T-cell (primary cell): ENCODE measurements at places on chromosomes 2 and 18.

GRCh38 chr18:53798516-53798915 is 426.0 kb downstream of the MBD2 start:
- no peak for DNase-seq

DNA sequence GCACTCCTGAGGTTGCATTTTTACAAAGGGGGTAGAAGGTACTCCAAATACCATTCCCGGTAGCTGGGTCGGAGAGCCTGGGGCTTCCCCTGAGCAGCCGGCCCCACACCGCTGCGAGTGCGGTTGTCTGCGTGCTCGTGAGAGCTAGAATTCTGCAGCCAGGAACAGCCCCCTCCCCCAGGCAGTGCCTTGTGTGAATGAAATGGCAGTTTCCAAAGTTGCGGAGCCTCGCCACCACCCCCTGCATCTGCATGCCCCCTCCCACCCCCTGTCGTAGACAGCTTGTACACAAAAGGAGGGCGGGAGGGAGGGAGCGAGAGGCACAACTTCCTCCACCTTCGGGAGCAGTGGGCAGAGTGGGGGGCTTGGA is 1.1 kb downstream of the MYCN start:
- DNase-seq, result no peak

GRCh38 chr2:176067589-176068418 is 16.0 kb downstream of the EVX2 start:
- DNase-seq, result no peak

DNA sequence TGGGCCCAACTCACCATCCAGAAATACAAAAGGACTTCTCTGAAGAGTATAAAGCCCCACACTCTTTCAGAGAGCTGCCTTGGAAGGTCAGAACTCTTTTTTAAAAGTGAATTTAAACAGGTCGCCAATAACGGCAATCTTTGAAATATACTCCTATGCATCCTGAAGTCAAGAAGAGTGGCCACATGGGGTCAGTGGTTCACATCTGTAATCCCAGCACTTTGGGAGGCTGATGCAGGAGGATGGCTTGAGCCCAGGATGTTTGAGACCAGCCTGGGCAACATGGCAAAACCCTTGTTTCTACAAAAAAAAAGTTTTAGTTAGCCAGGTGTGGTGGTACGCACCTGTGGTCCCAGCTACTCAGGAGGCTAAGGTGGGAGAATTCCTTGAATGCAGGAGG is 68.1 kb upstream of the FZD7 start:
- no peak for DNase-seq

DNA sequence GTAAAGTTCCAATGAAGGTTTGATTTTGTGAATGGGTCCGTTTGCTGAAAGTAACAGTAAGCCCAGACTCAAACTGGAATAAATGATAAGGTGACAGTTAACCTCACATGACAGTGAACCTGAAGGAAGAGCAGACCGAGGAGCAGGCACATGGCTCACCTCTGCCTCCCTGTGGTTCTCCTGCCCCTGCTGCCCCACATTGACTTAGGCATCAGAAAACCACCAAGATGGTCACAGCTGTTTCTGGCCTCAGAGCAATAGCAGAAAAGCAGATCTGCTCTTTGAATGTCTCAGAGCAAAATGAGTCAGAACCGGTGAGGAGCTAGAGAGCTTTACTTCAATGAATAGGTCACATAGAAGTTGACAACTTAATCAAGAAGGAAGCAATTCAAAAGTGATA is 487.6 kb downstream of the METTL4 start:
- DNase-seq, result no peak

DNA sequence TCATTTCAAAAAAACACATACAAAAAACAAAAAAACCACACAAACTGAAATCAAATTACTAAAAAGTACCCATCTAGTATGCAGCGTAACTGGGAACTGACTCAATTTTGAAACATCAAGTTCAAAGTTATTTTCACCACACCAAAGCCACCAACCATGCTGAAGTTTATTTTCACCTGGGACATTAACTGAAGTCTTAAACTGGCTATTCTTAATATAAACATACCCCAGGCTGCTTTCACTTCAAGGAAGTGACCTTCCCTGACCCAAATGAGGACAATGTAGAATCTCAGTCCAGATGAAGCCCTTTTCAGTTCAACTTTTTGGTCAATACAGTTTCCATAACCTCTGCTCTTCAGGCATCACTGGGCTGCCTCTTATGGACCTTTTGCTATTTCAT is 84.6 kb downstream of the PIGN start:
- no peak for DNase-seq

- DNase-seq, result no peak
These were observed 603.7 kb downstream of the ARHGAP15 start for GRCh38 chr2:143732871-143733270.

GRCh38 chr2:215793747-215794595 is 219.4 kb downstream of the MREG start:
- no peak for DNase-seq

GRCh38 chr18:55794288-55795052 is 206.5 kb upstream of the TCF4 start:
- no peak for DNase-seq

DNA sequence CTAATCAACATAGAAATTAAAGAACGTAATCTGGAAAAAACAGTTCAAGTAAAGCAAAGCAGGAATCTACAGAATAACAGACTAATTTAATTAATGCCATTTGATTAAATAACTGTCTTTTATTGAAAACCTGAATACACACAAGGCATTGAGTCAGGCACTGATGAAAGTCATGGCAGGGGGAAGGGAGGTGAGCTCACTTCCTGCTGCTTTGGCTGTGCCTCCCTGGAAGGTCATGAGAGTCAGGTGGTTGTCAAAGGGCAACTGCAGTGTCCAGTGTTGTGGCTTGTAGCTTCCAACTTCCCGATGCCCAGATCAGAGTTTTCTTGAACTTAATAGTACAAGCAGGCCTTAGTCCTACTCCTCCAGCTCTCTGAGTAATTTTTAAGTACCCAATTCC is 180.9 kb downstream of the PID1 start:
- no peak for DNase-seq

DNA sequence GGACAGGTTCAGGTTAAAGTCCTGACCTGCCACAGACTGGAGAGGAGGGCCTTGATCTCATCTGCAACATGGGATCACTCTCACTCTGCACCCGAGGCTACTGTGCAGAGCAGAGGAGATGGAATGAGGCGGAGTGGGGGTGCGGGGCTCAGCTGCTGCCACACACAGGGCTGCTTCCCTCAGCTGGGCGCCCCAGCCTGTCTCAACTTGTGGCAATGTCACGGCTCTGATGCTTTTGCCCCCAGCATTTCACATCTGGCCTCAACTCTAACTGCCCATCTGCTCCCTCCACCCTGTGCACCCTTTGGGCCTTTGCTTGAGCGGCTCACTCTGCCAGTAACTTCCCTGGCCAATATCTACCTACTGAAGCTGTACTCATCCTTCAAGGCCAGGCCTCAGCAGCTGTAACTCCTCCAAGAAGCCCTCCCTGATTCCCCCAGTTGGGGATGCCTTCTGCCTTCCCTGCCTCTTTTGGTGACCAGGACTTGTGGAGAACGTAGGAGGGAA is 70.3 kb downstream of the POLR1A start:
- DNase-seq, result no peak

DNA sequence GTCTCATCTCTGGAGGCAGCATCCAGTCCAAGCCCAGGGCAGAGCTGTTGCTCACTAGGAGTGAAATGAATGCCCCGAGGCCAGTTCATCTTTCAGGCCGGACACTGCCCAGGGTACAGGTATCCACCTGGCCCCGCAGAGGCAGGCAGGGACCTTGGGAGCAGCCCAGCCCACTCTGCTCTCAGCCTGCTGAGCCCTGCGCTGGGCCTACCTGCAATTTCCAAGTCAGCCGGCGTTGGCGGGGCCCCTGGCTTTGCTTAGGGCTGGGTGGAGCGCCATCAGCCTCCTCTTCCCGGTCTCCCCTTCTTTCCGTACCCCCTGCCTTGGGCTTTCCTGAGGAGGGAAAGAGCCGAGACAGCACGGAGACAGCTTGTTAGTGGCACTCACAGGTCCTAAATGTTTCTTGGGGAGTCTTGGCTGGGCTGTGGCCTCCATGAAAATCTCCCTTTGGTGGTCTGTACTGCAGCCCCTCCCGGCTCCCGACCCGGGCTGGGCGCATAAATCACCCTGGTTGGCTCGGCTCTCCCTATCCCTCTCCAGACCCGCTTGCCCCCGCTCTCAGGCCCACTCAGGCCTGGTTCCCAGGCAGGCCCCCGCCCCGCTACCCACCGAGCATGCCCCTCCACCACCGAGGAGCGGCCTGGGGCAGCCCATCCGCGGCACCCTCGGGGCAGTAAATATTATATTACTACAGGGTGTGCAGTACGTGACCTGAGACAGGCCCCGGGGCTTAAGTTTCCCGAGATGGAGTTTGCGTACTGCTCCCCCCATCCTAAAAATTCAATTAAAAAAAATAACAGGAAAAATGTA is 106.7 kb downstream of the DYSF start:
- DNase-seq, result no peak

- DNase-seq, result no peak
These were observed 22.0 kb downstream of the SAG start for GRCh38 chr2:233329489-233330135.

GRCh38 chr2:203798296-203799087 is 69.1 kb upstream of the CTLA4 start:
- no peak for DNase-seq

GRCh38 chr2:187900021-187900420 is 345.8 kb upstream of the TFPI start:
- DNase-seq, result no peak

GRCh38 chr2:111952871-111953452 is 54.6 kb downstream of the MERTK start:
- DNase-seq, result no peak

DNA sequence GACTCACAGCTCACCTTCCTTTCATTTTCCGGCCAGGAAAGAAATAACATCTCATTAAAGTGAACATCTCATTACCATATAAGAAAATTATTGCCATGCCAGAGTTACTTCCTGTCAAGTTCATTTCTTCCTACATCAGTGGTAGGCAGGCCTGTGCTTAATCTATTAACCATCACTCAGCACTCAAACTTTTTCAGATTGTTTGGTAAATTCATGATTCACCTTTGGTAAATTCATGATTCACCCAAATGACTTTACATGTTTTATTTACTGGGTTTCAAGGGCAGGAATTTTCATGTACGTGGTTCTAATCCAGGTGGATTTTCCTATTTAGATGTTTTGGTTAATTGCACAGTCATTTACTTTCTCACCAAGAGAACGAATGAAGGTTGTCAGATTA is 116.5 kb downstream of the CSRNP3 start:
- no peak for DNase-seq

DNA sequence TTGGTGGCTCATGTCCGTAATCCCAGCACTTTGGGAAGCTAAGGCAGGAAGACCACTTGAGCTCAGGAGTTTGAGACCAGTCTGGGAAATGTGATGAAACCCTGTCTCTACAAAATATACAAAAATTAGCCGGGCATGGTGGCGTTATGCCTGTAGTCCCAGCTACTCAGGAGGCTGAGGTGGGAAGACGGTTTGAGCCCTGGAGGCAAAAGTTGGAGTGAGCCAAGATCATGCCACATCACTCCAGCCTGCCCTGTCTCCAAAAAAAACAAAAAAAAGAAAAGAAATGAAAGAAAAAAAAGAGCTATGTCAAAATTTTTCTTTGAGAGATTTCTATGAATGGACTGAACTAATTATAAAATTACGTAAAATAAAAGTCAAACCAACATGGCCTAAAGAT is 34.7 kb downstream of the ROCK2 start:
- no peak for DNase-seq

GRCh38 chr2:84919885-84920580 is 14.6 kb downstream of the TMSB10 start:
- no peak for DNase-seq

GRCh38 chr18:48304906-48305693 is 104.1 kb downstream of the ZBTB7C start:
- no peak for DNase-seq

- DNase-seq, result no peak
These were observed 5.6 kb downstream of the KLF7 start for GRCh38 chr2:207160115-207160514.

- no peak for DNase-seq
These were observed 1141.8 kb downstream of the RPIA start for GRCh38 chr2:89833116-89833779.

DNA sequence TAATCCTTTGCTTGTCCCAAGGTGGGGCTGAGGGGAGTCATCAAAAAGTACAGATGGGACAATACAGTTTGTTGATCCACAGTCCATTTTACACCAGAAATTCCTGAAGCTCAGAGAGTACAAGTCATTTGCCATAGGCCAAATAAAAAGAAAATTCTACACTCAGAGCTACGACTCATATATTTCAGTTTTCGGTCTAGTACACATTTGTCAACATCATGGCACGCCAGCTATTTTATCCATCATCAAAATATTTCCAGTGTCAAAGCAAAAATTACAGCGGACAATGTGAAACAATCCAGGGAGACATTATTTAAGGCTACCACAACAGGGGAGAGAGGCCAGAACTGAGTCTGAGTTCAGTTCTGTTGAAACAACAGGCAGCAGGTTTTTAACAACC is 587.5 kb upstream of the DSEL start:
- DNase-seq, result no peak

DNA sequence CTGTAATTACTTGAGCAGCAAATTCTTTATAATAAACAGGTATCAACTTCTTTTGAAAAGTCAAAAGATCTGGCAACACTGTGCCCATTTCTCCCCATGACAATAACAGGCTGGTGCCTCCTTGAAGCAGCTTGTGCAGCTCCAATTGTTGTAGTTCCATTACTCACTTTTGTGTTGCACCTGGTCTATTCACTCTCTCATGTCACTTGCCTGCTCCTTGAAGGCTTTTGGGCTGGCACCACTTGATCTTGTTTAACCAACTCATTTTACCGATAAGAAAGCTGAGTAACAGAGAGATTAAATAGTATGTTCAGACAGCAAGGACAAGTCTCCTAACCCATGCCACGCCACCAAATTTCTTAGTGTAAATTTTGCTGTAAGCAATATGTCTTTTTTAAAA is 314.5 kb downstream of the OSR1 start:
- no peak for DNase-seq

GRCh38 chr2:88429929-88430328 is 22.6 kb downstream of the FOXI3 start:
- no peak for DNase-seq

GRCh38 chr18:42072407-42072806 is 117.4 kb downstream of the PIK3C3 start:
- DNase-seq, result no peak

- no peak for DNase-seq
These were observed 35.6 kb upstream of the UBE2F start for GRCh38 chr2:237931205-237931721.
